ENCODE measurements at places on chromosomes 1 and 21.

DNA sequence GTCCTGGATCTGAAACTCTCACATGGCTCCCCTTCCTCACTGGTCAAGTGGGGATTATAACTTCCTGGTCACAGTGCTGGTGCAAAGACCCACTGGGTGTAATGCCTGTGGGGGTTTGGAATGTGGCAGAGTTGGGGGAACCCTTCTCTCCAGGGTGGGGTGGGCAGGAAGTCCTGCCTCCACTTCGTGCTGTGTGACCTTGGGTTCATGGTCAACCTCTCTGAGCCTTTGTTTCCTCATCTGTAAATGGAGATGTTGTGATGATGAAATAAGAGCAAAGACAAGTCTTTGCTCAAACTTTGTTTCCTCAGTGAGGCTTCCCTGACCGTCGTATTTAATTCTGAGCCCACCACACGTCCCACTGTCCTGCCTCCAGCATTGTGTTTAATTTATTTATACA is 564.7 kb downstream of the PTPRU start:
- DNase-seq, result no peak

DNA sequence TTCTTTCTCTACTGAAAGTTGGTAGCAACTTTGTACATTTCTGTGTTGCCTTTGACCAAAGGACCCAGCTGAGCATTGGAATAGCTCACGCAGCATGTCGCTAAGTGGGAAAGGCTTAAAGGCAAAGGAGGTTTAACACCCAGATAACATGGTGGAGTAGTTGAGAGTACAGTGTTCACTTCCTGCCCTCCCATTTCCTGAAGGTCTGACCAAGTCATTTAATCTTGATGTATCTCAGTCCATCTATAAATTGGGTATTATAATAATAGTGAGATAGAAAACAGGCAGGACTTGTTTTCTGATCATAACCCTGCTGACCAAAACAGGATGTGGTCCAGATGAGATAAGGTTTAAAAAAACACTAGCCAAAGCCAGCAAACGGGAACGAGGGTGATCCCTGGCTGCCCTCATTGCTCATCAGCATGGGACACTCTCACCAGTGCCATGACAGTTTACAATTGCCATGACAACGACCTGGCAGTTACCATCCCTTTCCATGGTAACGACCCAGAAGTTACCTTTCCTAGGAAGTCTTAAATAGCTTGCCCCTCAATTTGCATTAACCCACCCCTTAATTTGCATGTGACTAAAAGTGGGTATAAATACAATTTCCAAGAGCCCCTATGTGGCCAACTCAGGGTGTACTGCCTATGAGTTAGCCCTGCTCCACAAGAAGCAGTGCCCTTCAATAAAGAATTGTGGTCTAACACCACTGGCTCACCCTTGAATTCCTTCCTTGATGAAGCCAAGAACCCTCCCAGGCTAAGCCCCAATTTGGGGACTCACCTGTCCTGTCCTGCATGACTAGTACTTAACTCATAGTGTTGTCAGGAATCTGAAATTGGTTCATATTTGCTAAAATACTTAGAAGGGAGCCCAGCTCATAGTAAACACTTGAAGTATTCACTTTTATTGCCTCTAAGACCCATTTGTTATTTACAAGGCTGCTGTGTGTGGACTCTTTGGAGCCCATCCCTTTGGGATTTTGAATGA is 28.4 kb upstream of the FHAD1 start:
- DNase-seq, result no peak

DNA sequence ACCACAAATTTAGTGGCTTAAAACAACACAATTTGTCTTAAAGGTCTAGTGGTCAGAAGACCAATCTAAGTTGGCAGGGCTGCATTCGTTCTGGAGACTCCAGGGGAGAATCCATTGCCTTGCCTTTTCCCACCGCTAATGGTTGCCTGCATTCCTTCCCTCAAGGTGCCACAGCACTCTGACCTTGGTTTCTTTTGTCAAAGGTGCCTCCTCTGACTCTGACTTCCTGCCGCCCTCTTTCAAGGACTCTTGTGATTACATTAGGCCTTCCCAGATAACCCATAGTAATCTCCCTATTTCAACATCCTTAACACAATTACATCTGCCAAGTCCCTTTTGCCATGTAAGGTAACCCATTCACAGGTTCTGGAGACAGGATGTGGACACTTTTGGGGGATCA is 145.3 kb downstream of the S1PR1 start:
- no peak for DNase-seq

DNA sequence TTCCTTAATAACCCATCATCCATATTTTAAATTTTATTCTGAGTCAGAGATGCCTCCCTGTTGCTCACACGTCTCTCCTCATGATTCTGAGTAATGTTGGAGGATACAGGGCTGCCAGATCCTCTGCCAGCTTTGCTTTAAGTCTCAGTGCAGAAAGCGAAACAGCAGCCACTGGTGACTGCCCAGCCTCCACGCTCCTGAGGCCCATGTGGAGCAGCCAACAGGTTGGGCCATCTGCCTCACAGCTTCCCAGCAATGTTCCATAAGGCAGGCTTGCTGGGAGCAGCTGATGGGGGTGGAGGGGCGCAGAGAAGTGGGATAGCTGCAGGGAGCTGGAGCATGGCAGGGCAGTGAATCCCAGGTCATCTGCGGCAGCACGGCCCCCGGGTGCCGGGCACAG is 104.2 kb downstream of the IGSF21 start:
- no peak for DNase-seq

GRCh38 chr1:22143065-22144033 is at the start of gene WNT4:
Gene WNT4, minus strand, starts transcription at chr1:22143097. Its CDS starts 175 bp downstream, at chr1:22142922.
- no peak for DNase-seq

DNA sequence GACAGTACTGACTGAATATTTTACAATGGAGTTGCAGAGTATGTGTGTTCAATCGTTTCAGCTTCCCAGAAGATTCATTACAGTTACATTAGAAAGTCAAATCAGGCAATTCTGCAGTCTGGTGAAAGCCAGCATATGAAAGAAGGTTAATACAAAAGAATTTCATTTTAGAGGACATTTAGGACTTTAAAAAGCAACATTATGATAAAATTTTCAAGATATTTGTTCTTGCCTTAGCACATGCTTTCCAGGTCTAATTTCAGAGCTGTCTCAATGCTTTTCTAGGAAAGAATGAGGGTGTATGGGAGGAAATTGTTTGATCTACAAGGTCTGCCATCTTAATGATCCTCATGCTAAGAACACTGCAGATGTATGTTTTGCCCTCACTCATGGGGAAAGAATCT is 63.2 kb downstream of the RERE start:
- no peak for DNase-seq

- DNase-seq, result no peak
These were observed 40.5 kb downstream of the C1orf198 start for GRCh38 chr1:230827801-230828200.

GRCh38 chr1:8382051-8382505 is 64.2 kb downstream of the SLC45A1 start:
- DNase-seq, result no peak

DNA sequence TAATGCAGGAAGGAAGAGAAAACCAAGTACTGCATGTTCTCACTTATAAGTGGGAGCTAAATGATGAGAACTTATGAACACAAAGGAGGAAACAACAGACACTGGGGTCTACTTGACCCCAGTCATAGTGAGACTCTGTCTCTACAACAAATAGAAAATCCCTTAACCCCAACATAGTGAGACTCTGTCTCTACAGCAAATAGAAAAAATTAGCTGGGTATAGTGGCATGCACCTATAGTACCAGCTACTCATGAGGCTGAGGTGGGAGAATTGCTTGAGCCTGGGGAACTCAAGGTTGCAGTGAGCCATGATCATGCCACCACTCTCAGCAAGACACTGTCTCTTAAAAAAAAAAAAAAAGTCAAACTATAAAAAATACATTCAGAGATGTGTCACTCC is 42.7 kb downstream of the GIPC2 start:
- no peak for DNase-seq

GRCh38 chr1:63010913-63011660 is 227.2 kb downstream of the ATG4C start:
- no peak for DNase-seq

All from cortex of kidney (tissue), 1 donor.